ENCODE measurements at places on chromosomes 3 and 15.

DNA sequence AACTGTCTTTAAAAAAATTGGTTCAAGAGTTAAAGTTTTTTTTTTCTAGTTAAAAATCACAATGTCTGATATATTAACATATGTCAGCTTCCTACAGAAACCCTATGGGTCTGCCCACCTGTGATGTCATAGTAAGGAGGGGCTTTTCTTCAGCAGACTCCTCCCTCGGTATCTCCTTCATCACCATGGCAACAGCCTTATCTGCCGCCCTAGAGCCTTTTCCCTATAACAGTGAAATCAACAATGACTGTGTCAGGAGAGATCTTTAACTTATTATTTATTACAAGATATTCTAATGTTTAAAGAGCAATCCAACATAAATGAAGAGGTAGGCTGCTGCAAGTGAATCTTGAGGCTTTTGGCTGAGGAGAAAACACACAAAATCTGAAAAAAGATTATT, 138.7 kb downstream of the PEX5L start:
- peak; percentile 5 for DNase-seq

GRCh38 chr3:12986031-12986430, 87.2 kb downstream of the IQSEC1 start:
- no peak for DNase-seq

GRCh38 chr15:59169251-59169708, 37.4 kb upstream of the LDHAL6B start:
- DNase-seq = no peak

DNA sequence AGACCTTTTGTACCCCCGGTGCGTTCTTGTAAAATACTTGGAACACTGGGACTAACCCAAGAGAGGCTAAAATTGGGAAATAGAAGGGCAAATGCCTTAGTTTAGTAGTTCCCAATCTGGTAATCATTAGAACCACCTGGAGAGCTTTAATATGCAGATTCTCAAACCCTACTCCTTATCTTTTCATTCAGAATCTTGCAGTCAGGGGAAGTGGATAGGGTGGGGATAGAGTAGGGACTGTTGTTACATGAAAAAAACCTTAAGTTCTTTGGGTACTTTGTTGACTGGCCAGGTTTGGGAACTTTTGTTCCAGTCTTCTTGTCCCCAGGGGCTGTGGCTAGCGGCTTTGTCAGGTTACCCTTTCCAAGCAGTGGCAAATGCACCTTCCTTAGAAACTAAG, 15.9 kb downstream of the MAPKBP1 start:
- no peak for DNase-seq

Data from fibroblast of skin of left quadriceps (primary cell).